ENCODE measurements at places on chromosomes 16 and 17. TPM values are rescaled to one million over a fixed set of nuclear protein-coding genes. Genes with fewer than 3 reads are reported as not detected.

The MT1A gene
- polyA plus RNA-seq, result not detected

The LRRC36 gene
- polyA plus RNA-seq, result 3.5 TPM

The PTX4 gene
- 0.04 TPM for polyA plus RNA-seq

The ABCA9 gene
- polyA plus RNA-seq, result 2.9 TPM

The RSKR gene
- polyA plus RNA-seq, result 10.8 TPM

The C16orf86 gene
- 3.5 TPM for polyA plus RNA-seq

The PERCC1 gene
- not detected for polyA plus RNA-seq

The PRDM7 gene
- polyA plus RNA-seq, result 0.26 TPM

The SLC13A2 gene
- polyA plus RNA-seq, result 10.5 TPM

The MAPT gene
- 8.8 TPM for polyA plus RNA-seq

The CD300LB gene
- polyA plus RNA-seq, result 0.14 TPM

The IRF8 gene
- 3.9 TPM for polyA plus RNA-seq

The ITGA2B gene
- polyA plus RNA-seq, result 5.5 TPM

The LLGL2 gene
- 52.3 TPM for polyA plus RNA-seq

The TMEM92 gene
- polyA plus RNA-seq, result 1.9 TPM

- no peak for DNase-seq
These were observed 9.9 kb upstream of the NAGS start for GRCh38 chr17:43994272-43995149.

DNA sequence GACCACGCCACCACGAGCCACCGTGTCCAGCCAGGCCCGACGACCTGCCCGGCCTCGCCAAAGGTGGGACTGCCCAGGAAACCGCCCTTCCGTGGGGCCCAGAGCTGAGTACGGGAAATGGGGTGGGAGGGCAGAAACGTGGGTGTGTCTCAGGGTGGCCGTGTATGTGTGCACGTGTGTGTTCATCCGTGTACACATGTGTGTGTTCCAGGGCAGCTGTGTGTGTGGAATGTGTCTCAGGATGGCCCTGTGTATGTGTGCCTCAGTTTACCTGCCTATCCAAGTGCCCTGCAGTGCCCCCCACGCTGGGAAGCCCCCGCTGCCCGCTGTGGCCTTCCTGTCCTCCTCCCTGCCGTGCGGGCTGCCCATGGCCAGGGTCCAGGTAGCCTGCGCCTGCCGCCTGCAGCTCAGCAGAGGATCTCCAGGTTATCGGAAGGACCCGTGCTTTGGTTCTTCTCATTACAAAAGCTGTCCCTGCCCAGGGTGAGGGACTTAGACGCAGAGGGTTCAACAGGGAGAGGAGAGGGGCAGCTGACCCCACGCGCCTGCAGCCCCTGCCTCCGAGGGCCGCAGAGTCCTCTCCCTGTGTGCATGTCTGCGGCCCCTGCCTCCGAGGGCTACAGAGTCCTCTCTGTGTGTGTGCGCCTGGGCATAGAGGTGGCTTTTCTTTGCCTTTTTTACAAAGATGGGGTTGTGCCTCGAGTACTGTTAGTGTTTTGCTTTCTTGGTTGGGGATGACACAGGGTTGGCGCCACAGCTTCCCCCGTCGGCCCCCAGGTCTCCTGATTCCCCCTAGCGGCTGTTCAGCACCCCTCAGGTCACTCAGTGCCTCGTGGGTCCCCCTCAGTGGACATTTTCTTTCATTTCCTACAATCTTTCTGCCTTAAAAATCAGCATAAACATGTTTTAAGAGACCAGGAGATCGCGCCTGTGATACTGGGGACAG is 23.6 kb downstream of the ZNF469 start:
- DNase-seq, result no peak

GRCh38 chr17:80195671-80196529 is 24.2 kb downstream of the SGSH start:
- DNase-seq, result no peak

GRCh38 chr16:57319646-57320045 is 35.2 kb upstream of the PLLP start:
- DNase-seq, result no peak

- DNase-seq, result no peak
These were observed 36.4 kb downstream of the MBTPS1 start for GRCh38 chr16:84080378-84080777.

DNA sequence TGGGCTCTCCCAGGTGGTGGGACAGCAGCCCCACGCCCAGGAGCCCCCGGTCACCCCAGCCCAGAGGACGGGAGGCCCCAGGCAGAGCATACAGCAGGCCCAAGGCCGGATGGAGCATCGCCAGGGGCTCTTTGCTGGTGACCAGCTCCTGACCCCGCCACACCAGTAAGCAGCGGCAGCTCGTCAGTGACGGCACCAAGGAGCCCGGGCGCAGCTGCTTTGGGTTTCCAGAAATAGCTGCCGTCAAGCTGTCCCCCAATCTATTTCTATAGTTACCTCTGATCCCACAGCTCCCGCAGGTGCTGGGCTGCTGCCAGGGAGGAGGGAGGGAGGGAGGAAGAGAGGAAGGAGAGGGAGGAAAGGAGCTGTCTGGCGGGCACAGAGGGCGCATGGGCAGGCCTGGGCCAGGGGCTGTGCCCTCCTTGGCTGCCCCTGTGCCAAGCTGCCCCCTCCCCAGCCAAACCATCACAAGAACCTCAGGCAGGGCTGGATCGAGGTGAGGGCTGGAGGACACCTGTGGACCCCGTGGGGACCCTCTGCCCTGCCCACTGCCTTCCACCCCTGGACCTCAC is 10.8 kb upstream of the RASD1 start:
- DNase-seq, result no peak

- DNase-seq, result no peak
These were observed 2.6 kb downstream of the NOG start for GRCh38 chr17:56595831-56596690.

- no peak for DNase-seq
These were observed 40.4 kb downstream of the PIK3R5 start for GRCh38 chr17:8925141-8925540.

DNA sequence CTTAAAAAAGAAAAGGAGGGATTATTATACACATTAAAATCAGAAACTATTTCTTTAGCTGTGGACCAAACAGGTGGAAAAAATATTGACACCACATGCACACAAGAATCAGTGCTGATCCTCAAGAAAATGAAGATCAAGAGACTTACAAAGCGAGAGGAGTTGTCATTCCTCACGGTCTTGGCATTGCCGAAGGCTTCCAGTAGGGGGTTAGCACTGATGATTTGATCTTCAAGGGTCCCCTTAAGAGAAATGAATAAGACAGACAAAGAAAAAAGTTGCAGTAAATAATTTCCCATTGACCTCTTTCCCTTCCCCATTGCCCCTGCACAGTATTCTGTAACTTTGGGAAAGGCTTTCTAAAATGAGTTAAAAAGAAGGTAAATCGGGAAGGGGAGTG is 6.0 kb downstream of the MYH4 start:
- DNase-seq, result no peak

DNA sequence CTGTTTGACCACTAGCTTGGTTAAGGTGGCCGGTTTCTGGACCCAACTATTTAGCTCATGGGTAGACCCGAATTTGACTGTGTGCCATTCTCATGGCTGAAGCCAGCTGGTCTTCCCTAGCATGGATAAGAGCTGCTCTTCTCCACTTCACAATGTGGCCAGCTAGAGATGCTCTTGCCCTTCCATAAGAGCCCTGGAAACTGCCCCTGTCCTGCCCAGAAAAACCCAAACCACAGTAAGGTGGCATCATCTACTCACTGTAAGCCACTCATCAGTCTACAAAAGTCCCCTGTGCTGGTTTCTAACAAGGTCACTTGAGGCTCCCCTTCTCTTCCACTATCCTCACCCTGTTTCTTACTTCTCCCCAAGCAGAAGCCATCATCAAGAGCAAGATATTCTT is 165.1 kb downstream of the HS3ST2 start:
- no peak for DNase-seq

- DNase-seq, result no peak
These were observed 133.7 kb downstream of the GSG1L start for GRCh38 chr16:27929818-27930217.

GRCh38 chr17:81049973-81050551 is 15.1 kb downstream of the BAIAP2 start:
- no peak for DNase-seq

Measured in right renal pelvis (tissue), 4 donors.